Activated T-helper 1 cell treated with anti-CD3 and anti-CD28 coated beads, Interleukin-2, amount 50 U/mL, for 16 hours (primary cell): ENCODE measurements at places on chromosomes 2 and 18.

- DNase-seq = no peak
Measured at GRCh38 chr2:11869391-11869991, 123.1 kb downstream of the LPIN1 start.

DNA sequence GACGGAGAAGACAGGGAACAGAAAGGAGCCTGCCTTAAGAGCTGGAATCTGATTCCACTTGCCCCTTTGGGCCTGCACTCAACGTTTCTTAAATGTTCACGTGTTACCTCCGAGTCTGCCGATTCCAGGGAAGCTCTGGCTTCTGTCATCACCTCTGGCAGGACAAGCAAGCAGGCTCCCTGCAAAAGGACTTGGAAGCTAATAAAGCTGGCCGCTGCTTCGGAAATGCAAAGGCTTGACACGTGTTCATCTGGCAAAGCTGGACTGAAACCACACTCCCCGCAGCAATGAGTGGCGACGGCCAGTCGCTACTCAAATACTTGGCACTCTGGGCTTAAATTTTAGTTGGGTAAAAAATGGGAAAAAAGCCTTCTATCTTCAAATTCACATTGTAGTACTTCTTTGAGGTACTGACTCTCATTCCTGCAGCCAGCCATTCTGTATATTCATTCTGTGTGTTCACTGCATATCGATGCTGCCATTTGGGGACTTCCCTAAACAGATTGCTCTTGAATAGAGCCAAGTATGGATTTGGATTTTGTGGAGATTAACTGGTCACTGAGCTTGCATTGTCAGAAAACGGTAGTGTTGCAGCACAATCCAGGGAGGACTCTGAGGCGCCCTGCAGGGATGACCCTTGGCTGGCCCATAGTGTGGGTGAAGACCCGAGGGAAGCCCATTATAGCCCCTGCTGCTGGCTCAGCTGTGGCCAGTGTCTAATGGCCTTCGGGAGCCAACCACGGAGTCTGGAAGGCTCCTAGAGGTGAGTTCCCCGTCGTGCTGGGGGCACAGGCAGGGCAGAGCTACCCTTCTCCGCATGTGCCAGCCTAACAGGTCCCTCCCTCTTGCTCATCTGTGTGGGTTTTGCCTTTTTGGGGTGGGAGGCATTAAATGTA, 231.5 kb downstream of the PRKCE start:
- no peak for DNase-seq

- no peak for DNase-seq
Measured at GRCh38 chr2:171287611-171288010, 126.9 kb upstream of the TLK1 start.

GRCh38 chr18:27793013-27793785, 383.7 kb downstream of the CDH2 start:
- DNase-seq = no peak

DNA sequence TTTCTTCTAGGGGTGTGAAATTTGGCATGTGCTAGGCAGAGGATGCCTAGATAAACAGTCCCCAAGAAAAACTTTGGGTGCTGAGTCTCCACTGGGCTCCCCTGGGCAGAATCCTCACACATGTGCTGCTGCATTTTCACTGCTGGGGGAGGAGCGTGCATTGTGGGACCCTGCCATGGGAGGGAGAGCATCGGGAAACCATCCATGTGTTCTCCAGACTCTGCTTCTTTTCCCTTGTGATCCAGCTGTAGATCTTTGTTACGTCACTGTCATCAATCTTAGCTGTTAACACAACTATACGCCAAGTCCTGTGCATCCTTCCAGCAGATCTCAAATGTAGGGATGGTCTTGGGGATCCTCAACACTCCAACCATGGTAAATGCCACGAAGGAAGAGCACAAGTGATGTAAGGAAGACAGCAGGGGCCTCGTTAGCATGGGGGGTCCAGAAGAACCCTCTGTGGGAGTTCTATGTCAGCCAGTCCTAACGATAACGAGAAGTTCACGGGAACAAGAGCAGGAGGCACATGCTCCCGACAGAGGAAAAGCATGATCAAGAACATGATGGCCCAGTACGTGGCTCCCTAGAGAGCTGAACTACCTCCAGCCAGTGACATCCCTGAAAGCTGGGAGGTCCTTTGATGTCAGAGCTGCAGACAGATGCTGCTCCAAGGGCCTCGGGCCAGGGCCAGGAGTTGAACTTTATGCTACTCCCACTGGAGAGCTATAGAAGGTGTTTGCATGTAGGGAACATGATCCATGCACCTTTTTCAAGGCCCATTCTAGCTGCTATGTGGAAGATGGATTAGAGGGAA, 41.1 kb upstream of the NPAS2 start:
- DNase-seq = no peak

- no peak for DNase-seq
Measured at GRCh38 chr2:171069286-171069956, 91.3 kb downstream of the TLK1 start.

GRCh38 chr2:175442441-175442840, 260.9 kb upstream of the ATP5MC3 start:
- no peak for DNase-seq

- DNase-seq = no peak
Measured at GRCh38 chr18:63374540-63374939, 7.5 kb upstream of the KDSR start.

DNA sequence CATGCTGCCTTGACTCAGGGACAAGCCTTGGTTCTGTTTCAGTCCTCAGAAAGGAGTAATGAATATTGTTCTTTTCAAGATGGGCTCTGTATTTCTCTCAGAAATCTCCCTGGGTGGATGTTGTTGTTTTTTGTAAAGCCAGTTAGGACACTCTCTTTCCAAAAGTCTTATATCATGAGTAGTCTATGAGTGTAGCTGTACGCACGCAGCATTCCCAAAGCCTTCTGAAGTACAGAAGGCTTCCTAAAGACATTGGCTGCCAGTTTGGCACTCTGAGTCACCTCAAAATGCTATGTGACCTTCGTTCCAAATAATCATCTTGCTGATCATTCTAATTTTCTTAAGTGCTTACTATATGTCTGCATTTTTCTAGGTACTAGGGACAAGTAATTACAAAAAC, 16.7 kb upstream of the GTF2A1L start:
- DNase-seq = no peak

DNA sequence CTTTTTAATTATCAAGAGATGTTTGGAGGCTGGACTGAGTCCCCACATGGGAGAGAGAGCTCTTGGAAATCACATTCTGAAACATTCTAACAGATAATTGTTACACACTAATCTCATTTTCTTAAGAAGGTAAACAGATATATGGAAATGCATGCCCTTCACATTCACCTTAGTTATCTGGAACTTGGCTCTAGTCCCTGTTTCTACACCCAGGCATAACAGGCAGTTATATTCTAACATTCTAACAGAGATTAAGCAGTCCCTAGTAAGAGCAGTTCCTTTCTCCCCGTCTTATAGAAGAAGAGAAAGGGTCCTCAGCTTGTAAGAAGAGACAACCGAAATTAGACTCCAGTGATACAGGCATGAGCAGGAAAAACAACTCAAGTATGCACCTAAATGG, 385.4 kb downstream of the SOX11 start:
- DNase-seq = no peak

- DNase-seq = no peak
Measured at GRCh38 chr18:64886995-64887394, 738.1 kb upstream of the LINC00305 start.

GRCh38 chr18:1774261-1774660, 797.0 kb downstream of the METTL4 start:
- no peak for DNase-seq

DNA sequence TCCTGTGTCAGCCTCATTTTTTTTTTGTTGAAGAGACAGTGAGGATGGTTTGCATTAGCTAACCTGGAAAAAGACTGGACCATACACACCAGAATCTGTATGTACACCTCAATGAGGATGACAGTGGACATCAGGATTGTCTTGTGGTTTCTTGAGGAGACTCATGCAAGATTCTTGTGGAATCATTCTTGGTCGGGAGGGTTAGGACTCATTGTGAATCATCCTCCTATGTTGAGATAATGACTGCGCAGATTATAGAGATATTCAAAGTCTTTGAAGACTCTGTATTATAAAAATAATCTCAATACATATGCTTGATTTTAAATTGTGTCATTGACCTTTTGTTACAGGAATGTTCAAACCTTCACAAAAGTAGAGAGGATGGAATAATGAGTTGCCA, 49.1 kb upstream of the DOCK10 start:
- no peak for DNase-seq

- no peak for DNase-seq
Measured at GRCh38 chr2:241134711-241135110, 14.6 kb downstream of the PASK start.

DNA sequence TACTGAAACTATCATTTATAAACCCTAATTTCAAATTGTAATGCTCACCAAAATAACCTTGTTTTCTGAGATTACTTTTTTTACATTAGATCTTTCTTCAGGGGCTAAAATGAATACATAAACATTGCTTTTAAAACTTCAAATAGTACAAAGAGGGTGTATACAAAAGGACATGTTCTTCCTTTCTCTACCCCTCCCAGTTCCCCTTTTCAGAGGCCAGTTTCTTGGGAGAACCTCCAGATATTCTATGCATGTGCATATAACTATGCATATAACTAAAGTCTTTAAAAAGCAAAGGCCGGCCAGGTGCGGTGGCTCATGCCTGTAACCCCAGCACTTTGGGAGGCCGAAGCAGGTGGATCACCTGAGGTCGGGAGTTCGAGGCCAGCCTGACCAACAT, 10.6 kb upstream of the FAM117B start:
- DNase-seq = no peak

GRCh38 chr2:239127513-239127912, 273.3 kb downstream of the HDAC4 start:
- no peak for DNase-seq

DNA sequence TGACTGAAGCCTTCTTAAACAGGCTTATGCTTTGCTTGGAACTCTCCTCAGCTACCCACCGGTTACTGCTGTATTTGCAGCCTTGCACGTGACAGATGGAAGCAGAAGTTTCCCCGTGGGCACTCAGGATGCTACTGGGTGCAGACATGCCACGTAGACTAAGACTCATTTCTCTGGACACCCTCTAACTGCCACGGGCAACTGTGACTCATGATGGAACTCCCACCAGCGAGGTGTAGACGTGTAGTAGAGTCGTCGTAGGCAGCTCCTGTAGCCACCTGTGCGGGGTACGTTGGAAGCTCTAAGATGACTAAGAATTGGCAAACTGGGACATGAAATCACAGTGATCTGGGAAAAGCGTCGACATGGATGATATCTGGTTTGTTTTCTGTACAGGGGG, 27.5 kb downstream of the TSHZ1 start:
- DNase-seq = no peak

DNA sequence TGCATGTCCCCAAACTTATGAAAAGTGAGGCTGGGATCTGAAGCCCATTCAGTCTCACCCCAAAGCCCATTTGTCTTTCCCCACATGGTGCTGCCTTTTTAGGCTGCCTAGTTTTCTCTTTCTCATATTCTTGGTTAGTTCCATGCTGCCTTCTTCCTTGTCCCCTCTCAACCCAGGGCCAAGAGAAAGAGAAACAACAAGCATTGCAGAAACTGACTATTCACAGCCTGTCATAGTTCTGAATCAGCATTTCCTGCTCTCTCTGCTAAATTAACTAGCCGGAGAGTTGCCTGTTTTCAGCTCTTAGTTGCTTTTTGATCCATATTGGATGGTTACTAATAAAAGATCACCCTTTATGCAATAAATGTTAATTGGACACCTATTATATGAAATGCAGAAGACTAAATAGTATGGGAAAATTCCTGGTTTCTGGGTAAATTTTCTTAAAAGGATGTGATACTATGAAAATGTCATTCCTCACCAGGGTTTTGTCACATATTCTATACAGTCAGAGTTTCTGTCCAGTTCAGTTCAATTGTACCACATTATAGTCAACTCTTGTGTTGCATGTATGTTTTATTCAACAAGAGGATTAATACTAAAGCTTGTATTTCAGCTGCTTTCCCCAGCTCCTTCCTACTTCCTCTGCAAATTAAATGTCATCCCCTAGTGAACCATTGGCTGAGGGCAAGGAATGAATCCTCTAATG, 246.5 kb downstream of the GALR1 start:
- DNase-seq = no peak

GRCh38 chr2:73070643-73071359, 711 bp downstream of the SFXN5 start:
- DNase-seq = peak; percentile 17

DNA sequence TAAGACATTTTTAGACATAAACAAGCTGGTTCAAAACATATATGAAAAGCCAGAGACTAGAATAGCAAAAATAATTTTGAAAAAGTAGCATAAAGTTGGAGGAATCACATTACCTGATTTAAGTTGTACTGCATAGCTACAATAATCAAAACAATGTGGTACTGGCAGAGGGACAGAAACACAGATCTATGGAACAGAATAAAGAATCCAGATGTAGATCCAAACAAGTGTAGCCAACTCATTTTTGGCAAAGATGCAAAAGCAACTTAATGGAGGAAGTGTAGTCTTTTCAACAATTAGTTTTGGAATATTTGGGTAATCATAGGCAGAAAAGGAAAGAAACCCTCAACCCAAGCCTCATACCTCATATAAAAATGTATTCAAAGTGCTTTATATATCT, 278.7 kb upstream of the ZNF521 start:
- no peak for DNase-seq

DNA sequence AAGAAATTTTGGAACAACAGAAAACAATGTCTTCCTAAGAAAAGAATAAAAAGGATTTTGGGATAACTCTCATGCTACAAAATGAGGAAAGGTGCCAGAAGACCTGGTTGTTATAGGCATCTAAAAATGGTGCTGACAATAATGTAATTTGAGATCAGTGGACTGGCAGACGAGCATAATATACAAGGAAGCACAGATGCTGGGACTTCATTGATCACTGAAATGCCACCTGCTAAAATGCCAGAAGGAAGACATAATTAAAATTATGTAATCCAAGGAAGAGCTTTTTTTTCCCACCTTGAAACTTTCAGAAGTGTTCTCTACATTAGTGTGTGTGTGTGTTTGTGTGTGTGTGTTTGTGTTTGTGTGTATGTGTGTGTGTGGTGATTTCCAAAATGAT, 535.9 kb downstream of the XIRP2 start:
- no peak for DNase-seq

- no peak for DNase-seq
Measured at GRCh38 chr2:69567157-69567908, 76.2 kb downstream of the AAK1 start.

DNA sequence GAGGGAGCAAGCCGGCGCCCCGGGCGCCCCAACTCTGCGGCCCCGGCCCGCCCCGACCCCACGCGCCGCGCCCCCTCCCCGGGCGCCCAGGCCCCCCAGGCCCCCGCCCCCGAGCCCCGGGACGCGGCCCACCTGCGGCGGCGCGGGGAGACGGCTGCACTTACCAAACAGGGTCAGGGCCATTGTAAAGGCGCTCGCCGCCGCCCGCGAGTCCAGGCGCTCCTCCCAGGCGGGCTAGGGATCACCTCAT, 526 bp downstream of the CHN1 start:
- no peak for DNase-seq

GRCh38 chr2:196927376-196928225, 1.1 kb upstream of the PGAP1 start:
- DNase-seq = peak; percentile 15

DNA sequence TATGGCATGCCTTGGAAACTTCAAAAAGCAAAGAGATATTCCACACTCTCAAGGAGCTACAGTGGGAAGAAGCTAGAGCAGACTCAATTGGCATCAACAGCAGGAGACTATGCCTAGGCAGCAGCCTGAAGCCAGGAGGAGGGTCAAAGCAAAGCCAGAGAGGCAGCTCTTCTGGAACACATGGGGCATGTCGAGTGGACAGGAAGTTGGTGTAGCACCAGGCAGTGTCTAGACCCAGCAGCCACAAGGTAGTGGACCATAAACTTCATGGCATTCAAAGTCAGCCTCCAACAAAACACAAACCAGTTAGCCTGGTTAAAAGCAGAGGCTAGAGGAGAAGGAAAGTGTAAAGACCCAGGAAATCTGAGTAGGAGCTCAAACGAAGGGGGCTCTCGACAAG, 311.2 kb upstream of the PKDCC start:
- no peak for DNase-seq
